Activated CD8-positive, alpha-beta memory T cell treated with anti-CD3 and anti-CD28 coated beads for 1 hour (primary cell): ENCODE measurements at places on chromosomes 16 and 17.
A peak's percentile ranks its signal among the peaks of the same experiment; 100 is the strongest.

DNA sequence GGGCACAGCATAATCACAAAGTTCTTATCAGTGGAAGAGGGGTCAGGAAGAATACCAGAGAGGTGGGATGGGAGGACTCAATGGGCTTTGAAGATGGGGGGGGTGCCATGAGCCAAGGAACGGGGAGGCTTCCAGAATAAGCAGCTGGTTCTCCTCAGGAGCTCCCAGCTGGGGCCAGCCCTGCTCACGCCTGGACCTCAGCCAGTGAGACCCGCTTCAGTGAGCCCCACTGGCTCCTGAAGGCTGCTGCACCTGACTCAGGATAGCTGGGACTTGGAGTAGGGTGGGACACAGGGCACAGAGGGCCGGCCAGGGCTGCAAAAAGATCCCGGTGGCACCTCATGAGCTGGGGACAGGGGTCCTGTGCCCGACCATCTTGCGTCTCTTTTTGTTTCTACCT lies 24.4 kb upstream of the ZC3H18 start:
- DNase-seq = no peak

DNA sequence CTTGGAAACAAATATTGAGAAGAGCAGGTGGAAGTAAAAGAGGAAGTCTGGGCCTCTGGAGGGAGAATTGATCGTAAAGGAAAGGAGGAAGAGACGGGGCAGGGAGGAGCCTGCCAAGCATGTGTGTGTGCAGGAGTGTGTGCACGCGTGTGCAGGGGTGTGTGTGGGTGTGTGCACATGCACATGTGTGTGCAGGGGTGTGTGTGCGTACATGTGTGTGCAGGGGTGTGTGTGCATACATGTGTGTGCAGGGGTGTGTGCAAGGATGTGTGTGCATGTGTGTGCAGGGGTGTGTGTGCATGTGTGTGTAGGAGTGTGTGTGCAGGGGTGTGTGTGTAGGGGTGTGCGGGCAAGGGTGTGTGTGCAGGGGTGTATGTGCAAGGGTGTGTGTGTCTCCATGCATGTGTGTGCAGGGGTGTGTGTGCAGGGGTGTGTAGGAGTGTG lies 10.0 kb downstream of the CEP295NL start:
- no peak for DNase-seq

- DNase-seq = no peak
These were observed 82.2 kb downstream of the TNRC6C start for GRCh38 chr17:78040440-78041385.

GRCh38 chr16:86002178-86002900 lies 103.4 kb downstream of the IRF8 start:
- no peak for DNase-seq

DNA sequence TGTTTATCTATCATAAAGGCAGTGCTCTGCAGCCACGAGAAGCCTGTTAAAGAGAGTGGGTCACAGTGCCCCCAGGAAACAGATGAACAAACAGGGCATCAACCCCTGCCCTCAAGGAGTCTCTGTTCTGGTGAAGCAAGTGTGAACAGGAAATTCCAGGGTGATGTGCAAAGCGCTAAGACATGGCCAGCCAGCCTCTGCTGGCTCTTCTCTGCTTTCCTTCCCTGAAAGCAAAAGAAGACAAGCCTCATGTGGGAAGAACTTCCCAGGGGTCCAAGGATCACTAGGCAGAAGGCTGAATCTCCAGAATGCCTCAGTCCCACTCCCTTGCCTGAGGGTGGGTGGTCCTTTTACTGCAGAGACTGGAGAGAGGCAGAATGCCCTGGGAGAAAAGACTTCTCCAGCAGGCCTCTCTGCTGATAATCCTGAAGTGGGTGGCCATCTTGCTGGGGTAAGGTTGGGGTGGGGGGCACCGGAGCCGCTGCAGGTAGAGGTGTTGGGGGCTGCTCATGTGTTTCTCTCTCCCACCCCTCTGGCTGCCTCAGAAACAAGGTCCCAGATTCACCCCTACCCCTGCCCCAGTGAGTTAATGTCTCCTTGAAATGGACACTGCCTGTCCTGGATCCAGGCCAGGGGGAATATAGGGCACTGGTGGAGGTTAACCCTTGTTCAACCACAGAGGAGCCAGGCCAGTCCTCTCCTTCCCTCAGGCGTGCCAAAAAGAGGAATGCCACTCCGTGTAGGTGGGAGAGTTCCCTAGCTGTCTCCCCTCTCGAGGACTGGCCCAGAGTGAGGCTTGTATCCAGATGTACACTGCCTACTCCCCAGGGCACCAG lies 2.4 kb downstream of the ANKRD13B start:
- DNase-seq = no peak

DNA sequence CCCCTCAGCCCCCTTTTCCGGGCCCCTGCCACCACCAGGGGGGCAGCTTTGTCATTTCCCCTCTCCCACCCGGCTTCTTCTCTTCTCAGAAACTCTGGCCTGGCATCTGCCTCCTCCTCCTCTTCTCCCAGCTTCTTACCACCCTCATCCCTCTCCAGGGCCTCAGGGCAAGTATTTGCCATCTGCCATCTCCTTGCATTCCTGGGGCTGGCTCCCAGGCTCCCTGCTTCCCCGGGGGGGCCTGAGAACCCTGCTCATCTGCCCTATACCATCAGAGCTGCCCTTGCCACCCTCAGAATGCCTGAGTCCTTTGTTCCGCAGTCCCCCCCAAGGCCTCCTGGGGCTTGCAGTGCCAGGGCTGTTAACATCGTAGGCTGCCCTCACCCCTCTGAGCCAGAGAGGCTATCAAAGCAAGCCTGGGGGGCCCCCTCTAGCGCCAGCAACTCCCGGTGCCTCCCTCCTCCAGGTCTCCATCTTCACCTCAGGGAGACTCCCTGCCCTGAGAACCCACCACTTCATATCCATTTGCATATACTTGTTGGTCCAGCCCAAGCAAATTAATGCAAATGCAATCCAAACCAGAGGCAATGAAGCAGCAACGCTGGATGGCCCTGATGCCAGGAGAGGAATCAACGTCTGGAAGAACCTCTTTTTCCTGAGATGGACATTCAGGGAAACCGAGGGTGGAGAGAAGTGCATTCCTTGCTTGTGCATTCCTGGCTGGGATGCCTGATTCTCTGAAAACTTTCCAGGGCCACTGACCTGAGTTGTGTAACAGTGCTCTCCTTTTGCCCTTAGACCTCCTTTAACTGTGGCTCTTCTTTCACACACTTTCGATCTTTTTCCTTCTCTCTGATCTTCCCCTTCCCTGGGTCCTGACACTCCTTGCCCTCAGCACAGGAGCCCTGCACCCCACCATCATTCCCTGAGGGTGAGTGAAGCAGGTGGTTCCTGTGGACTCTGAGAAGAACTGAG lies 20.7 kb upstream of the SP2 start:
- no peak for DNase-seq

DNA sequence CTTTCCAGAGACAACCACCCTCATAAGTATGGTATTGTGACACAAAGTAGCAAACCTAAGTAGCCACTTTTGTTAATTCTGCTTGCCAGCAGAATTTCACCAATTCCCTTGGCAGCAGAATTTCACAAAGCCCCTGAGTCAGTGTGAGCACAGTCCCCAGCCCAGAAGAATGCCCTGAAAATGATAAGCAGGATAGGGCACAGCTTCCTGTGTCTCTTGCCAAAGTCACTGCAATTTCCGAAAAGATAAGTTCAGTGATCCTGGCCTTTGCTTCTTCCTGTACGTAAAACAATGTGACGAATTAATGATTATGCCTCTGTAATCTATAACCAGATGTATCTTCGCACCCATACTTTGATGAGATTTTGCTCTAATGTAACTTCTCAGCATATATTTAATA lies 16.0 kb upstream of the WIPF2 start:
- DNase-seq = no peak

DNA sequence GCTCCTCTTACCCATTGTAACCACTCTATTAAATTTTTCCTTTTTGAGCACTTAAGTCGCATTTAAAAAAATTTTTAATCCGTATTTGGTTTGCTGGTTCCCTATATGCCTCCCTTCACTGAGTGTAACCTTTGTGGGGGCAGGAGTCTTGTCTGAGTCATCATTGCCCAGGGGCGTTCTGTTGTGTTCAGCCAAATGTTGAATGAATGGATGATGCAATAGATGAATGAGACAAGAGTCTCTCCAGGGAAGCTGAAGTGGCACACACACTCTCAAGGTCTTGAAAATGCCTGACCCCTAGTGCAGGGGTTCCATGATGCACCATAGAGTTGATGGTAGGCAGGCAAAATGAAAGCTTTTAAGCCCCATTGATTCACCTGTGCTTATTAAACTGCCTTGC lies 123.0 kb upstream of the RBFOX1 start:
- DNase-seq = no peak

GRCh38 chr16:80125677-80126076 lies 415.1 kb upstream of the DYNLRB2 start:
- no peak for DNase-seq

DNA sequence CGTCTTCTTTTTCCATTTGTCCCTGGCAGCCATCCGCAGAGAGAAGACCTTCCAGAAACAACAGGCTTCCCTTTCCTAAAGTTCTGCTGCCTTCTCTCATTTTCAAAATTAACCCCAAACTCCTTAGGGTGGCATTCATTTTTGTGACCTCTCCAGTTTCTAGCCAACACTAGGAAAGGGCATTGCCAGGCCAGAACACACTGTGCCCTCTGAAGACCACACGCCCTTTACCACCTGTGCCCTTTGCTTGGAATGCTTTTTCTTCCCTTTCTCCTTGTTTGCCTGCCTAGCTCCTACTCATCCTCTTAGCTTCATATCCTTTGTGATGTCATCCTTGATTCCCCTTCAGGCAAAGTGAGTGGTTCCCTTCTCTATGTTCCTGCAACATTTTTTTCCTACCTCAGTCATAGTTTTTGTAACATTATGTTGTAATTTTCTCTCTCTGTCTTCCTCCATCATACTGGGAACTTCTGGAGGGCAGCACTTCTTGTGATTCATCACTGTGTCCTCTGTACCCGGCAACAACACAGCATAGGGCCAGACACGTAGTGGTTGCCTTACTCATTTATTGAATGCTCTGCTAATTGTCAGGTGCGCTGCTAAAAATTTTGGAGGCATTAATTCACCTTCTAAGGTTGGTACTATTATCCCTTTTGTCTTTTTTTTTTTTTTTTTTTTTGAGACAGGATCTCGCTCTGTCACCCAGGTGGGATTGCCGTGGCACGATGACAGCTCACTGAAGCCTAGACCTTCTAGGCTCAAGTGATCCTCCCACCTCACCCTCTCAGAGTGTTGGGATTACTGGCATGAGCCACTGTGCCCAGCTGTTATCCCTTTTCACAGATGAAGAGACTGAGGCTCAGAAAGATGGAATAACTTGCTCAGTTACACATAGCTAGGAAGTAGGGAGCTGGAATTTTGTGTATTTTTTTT lies 1.0 kb downstream of the KAT8 start:
- no peak for DNase-seq

GRCh38 chr17:12683299-12683698 lies 17.6 kb downstream of the MYOCD start:
- DNase-seq = no peak

DNA sequence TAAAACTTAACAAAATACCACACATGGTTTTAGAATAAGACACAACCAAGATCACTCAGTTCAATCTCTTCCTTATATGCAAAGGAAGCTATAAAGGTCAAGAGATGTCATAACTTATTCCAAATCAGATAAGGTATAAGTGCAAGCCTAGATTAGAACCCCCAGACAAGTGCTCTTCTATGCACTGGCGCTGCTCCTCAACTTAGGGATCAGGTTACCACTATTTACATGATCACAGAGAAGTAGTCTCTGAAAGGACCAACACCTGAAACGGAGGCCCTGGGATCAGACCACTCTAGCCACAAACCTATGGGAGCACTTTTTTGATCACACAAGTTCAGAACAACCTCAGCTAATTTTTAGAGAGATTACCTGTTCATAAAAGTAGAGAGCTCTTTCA lies 16.6 kb downstream of the COPS3 start:
- DNase-seq = no peak

GRCh38 chr16:29148867-29149272 lies 164.0 kb downstream of the LAT start:
- DNase-seq = peak; percentile 50

GRCh38 chr16:19760356-19761060 lies 42.4 kb downstream of the IQCK start:
- no peak for DNase-seq

DNA sequence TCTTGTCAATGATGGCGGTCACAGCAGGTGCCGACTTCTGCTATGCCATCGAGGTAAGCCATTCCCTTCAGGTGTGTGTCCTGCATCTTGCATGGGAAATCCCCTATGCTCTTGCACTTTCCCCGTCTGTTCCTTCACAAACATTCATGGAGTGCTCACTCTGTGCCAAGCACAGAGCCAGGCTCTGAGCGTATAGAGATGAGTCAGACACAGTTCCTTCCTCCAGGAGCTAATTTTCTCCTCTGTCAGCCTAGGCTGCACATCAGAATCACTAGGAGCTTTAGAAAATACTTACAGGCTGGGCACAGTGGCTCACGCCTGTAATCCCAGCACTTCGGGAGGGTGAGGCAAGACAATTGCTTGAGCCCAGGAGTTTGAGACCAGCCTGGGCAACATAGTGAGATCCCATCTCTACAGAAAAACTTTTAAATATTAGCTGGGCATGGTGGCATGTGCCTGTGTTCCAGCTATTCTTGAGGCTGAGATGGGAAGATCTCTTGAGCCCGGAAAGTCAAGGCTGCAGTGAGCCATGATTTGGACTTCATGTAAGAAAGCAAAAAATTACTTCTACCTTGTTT lies 14.1 kb downstream of the PRMT7 start:
- DNase-seq = no peak
